ENCODE measurements at places on chromosomes 13 and 19.

DNA sequence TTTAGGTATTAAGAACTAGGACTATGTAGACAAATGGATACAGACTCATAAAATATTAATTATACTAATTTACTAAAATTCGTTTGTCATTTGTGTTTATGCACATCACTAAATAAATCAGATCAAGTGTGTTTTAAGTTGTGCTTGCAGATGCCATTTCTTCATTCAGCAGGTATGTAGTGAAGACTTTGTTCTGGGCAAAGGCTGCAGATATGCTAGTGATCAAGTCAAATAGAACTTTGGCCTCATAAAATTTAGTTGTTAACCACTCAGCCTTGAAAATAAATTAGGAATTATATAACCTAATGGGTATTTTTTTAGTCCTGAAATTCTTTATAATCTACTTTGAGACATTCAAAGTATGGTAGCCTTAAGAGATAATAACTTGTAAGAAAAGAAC is 80.4 kb upstream of the TRPC4 start:
- DNase-seq, result no peak

- DNase-seq, result no peak
Measured at GRCh38 chr13:25168790-25169189, 3.3 kb downstream of the AMER2 start.

- DNase-seq, result no peak
Measured at GRCh38 chr13:98141509-98142379, 1.1 kb upstream of the FARP1 start.

- peak; percentile 43 for DNase-seq
Measured at GRCh38 chr19:4803736-4804695, 12.5 kb downstream of the FEM1A start.

- DNase-seq, result no peak
Measured at GRCh38 chr19:14502334-14503092, 6.6 kb upstream of the GIPC1 start.

DNA sequence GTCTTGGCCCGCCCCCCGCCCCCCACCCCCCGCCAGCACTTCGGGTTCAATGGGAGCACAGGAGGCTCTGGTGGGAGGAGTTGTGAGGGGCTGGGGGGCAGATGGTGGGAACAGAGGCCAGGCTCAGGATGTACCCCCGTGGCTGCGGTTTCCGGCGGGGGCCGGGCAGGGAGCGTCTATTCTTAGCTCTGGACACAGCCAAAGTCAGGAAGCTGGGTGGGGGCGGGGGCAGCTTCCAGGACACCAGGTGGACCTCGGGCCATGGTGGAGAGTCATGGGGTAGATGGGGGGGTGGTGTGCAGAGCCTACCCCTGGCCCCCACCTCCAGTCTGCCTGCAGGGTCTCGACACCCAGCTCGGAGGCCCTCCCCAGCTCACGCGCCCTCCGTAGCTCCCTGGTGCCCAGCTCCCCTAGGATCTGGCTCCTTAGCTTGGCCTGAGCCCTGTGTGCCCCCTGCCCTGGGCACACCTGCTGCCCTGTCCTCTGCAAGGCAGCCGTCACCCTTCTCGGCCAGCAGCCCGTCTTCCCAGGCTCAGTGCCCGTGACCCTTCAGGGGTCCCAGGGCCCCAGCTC is 2.2 kb upstream of the TBXA2R start:
- DNase-seq, result no peak

DNA sequence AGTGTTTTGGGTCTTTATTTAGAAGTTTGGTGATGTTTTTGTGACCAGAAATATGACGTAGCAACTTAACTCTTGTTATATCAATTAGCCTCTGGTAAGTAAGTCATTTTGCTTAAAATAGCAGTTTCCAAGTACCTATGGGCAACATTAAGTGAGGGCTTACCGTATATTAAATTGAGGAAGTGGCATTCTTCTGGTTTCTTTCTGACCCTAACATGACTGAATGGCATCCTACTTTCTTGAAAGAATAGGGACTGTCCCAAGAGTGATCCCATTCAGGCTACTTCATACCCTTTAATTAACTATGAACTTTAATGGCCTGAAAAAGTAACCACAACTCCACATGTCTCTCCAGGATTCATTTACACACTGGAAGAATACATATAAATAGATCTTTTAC is 106.6 kb downstream of the MZT1 start:
- DNase-seq, result no peak

GRCh38 chr19:42114412-42114811 is 17.8 kb downstream of the POU2F2 start:
- DNase-seq, result no peak

GRCh38 chr13:44117816-44118215 is 238.1 kb downstream of the LACC1 start:
- no peak for DNase-seq
